Fibroblast of lung (primary cell): ENCODE measurements at places on chromosomes 5 and 9.

GRCh38 chr9:93815135-93815534 is 140.0 kb downstream of the BARX1 start:
- no peak overlapping the region for H3K4me3 ChIP-seq
- no peaks in the 10 kb centered on the region for H3K4me1 ChIP-seq

DNA sequence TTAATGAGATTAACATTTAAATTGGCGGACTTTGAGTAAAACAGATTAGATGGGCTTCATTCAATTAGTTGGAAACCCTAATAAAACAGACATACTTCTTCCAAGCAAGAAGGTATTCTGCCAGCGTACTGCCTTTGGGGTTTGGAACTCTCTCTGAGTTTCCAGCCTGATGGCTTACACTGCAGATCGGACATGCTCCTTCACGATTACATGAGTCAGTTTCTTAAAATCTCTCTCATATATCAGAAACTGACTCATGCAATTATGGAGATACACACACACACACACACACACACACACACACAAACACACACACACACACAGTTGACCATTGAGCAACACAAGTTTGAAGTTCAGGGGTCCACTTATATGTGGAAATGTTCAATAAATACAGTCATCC is 789.4 kb downstream of the CDH12 start:
- H3K4me1 ChIP-seq = no peaks in the 10 kb centered on the region
- H3K4me3 ChIP-seq = no peak overlapping the region
- H3K27me3 ChIP-seq = no peaks in the 10 kb centered on the region

- no peak for DNase-seq
- H3K36me3 ChIP-seq = no peaks in the 10 kb centered on the region
Measured at GRCh38 chr5:152838241-152838786, 433.2 kb upstream of the NMUR2 start.

DNA sequence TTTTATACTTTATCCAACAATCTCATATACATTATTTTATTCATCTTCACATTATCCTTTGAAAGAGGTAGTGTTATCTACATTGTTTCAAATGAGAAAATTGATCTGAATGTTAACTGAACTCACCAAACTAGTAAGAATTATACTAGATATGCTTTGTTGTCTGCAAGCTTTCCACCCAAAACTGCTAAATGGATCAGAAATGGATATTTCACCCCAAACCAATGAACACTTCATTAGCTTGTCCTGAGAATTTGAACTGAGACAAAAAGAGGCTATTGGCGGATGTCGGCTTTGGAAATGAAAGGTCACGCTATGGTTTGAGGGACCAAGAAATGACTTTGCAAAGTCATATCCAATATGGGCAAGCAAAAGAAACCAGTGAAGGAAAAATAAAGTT is 201.9 kb upstream of the TRPM3 start:
- H3K36me3 ChIP-seq = no peaks in the 10 kb centered on the region
- no peaks in the 10 kb centered on the region for H3K27me3 ChIP-seq
- no peak overlapping the region for H3K27ac ChIP-seq
- no peak for DNase-seq
- H3K4me3 ChIP-seq = no peak overlapping the region
